Neural crest cell (in vitro differentiated cells): ENCODE measurements at places on chromosomes 16 and 17.
A peak's percentile ranks its signal among the peaks of the same experiment; 100 is the strongest.

DNA sequence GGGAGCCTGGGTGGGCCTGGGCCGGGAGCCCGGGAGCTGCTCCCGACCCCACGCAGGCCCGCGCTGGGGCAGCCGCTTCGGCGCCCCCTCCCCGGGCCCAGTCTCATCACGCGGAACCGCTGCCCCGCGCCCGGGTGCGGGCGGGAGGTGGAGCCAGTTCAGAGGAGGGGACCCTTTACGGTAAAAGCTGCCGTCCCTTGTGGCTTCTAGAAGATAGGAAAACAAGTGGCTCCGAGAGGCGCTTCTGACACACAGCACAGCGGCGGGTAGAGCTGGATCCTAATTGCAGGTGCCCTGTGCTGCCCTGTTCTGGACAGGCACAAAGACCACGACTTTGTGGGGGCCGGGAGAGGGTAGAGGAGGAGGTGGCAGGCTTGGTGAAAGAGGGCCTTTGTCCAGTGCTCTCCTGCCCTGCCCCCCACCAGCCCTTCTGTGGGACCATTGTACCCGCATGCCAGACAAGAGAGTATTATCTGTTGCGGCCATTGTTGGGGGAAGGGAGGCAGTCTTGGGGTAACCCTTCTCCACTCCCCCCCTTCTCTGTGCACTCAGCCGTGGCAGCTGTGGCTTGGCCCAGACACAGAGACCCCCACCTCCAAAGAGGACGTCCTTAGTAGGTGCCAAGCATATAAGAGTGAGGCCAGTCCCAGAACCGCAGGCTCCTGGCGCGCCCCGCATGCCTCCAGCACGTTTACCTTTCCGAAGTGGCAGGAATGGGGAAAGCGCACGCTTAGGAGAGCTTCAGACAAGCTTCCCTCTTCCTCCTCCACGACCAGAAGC lies 736 bp downstream of the CNP start:
- H3K36me3 ChIP-seq = peaks cover 22% of the 10 kb centered on the region
- peak overlapping the region; percentile 96 for H3K27ac ChIP-seq
- peak overlapping the region; percentile 94 for H3K4me3 ChIP-seq

DNA sequence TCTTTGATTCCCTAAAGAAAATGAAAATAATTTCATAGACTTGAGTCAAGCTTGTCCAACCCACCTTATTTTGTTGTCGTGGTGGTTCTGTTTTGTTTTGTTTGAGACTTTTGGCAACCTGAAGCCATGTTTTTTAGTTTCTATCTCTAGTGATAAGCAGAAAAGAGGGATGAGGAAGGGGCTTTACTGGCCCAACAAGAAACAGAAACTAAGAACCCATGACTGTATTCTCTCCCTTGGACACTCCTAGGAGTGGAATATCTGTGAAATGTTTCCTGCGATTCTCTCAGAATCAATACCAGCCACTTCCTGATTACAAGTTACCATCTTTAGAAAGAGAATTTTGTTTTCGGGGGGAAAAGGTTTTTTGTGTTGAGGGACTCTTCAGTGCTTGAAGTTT lies 207.5 kb downstream of the PRKCA start:
- no peak overlapping the region for H3K27ac ChIP-seq
- no peaks in the 10 kb centered on the region for H3K4me1 ChIP-seq
- H3K36me3 ChIP-seq = no peaks in the 10 kb centered on the region
- no peaks in the 10 kb centered on the region for H3K27me3 ChIP-seq
- no peak overlapping the region for H3K4me3 ChIP-seq

- peaks cover 13% of the 10 kb centered on the region for H3K36me3 ChIP-seq
- no peak for DNase-seq
- H3K4me3 ChIP-seq = no peak overlapping the region
- peak overlapping the region; percentile 35 for H3K27ac ChIP-seq
Observed at GRCh38 chr16:1674306-1674705, 3.8 kb upstream of the JPT2 start.

DNA sequence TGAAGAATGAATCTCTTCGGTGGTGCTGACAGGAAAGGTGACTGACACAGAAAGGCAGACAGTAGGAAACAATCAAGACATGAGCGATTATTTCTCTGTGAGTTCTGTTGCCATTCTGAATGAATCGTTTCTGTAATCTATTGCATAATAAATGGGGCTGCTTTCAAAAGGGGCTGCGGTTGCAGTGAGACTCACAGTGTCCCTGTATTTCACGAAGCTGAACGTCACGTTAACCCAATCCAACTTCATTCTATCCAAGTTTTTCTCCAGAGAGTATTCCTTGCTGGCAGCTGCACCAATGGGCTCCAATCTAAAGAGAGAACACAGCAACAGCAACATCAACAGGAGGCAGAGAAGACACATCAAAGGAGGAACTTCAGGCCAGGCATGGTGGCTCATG lies 75.4 kb downstream of the DNAH3 start:
- H3K36me3 ChIP-seq = no peaks in the 10 kb centered on the region
- H3K27me3 ChIP-seq = no peaks in the 10 kb centered on the region
- H3K4me1 ChIP-seq = no peaks in the 10 kb centered on the region
- no peak overlapping the region for H3K4me3 ChIP-seq

- no peaks in the 10 kb centered on the region for H3K36me3 ChIP-seq
- peaks cover 13% of the 10 kb centered on the region for H3K27me3 ChIP-seq
- H3K4me1 ChIP-seq = no peaks in the 10 kb centered on the region
- no peak overlapping the region for H3K4me3 ChIP-seq
Observed at GRCh38 chr16:77043076-77043475, 147.9 kb upstream of the MON1B start.

- peaks cover 44% of the 10 kb centered on the region for H3K27me3 ChIP-seq
- H3K4me1 ChIP-seq = peaks cover 14% of the 10 kb centered on the region
- no peak for DNase-seq
- no peak overlapping the region for H3K27ac ChIP-seq
- no peak overlapping the region for H3K4me3 ChIP-seq
Observed at GRCh38 chr17:50638966-50639713, 4.5 kb downstream of the ABCC3 start.

- no peak for DNase-seq
- peaks cover 4% of the 10 kb centered on the region for H3K36me3 ChIP-seq
- no peak overlapping the region for H3K27ac ChIP-seq
- no peak overlapping the region for H3K4me3 ChIP-seq
Observed at GRCh38 chr17:17191961-17192381, 14.2 kb downstream of the PLD6 start.

DNA sequence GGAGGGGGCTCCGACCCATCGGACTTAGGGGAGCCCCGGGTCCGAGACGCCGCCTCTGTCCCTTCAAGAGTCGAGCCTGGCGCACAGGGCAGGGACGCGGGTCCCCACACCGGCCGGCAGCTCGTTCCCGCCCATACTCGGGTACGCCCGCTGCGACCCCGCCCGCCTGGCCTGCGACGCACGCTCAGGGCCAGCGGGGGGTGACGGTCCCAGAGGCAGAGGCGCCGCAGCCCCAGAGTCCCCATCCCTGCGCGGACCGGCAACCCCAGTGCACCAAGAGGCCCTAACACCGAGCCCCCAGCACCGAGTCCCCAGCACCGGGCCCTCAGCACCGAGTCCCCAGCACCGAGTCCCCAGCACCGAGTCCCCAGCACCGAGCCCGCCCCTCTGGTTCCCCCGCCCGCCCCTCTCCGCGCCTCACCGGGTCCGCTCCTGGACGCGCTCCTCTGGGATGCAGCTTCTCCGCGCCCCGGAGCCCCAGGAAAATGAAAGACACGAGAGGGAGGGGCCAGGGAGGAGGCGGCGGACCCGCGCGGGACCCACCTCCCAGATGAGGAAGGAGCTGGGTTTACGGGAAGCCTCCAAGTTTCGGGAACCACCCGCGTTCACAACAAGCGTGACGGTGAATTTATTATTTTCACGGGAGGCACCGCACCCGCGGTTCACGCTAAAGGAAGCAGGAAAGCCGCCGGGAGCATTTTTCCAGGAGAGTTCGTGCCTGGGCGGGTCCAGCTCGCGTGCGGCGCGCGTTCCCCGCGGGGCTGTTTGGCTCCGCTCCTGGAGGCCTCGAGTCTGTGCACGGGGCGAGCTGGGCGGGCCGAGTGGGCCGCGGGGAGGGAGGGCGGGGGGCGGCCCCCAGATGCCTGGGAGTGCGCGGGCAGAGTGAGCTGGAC lies at the start of gene SECTM1:
Gene SECTM1, minus strand, starts transcription at position 488 of the 893 bp plus-strand sequence. CDS start 6,526 bp downstream, outside the sequence.
- peaks cover 83% of the 10 kb centered on the region for H3K27me3 ChIP-seq
- H3K36me3 ChIP-seq = no peaks in the 10 kb centered on the region
- peak within 1 kb of the TSS; percentile 71 for H3K4me3 ChIP-seq
- no peak for DNase-seq

GRCh38 chr17:60959696-60960095 lies 282.0 kb downstream of the BCAS3 start:
- peaks cover 32% of the 10 kb centered on the region for H3K36me3 ChIP-seq
- H3K27ac ChIP-seq = peak overlapping the region; percentile 40
- no peak overlapping the region for H3K4me3 ChIP-seq
- peaks cover 9% of the 10 kb centered on the region for H3K4me1 ChIP-seq
- H3K27me3 ChIP-seq = no peaks in the 10 kb centered on the region

DNA sequence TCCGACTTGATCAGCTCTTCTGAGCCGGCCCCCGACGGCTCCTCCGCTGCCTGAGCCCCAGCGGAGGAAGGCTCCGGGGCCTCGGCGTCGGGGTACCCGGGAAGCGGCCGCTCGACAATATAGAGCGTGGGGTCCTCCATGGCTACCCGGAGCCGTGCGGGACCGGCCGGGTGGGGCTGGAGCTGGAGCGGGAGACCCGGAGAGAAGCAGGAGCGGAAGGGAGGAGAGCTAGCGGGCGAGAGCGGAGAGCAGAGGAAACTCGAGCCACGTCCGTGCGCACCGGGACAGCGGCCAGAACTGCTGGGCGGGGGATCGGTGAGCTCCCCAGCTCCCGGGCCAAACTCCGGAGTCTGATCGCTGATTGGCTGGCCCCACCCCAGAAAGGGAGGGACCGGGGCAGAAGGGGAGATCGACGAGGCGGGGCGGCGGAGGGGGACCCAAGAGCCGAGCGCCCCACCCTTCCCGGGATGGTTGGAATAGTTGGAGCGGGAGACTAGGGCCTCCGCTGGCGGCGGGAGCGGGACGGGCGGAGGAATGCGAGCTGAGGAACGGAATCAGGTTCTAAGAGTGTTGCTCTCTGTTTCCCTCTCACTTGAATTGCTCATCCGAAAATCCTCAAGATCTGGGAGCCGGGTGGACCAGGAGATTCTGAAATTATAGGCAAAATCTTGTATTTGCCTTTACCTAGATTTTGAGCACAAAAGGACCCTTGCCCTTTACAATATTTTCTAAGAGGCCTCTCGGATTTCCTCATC lies at the start of gene CAVIN1:
Gene CAVIN1, minus strand, starts transcription at position 299 of the 755 bp plus-strand sequence. Its CDS starts 159 bp downstream, at position 140.
- H3K27ac ChIP-seq = no peak within 1 kb of the TSS
- H3K36me3 ChIP-seq = no peaks in the 10 kb centered on the region
- peaks cover 73% of the 10 kb centered on the region for H3K27me3 ChIP-seq

DNA sequence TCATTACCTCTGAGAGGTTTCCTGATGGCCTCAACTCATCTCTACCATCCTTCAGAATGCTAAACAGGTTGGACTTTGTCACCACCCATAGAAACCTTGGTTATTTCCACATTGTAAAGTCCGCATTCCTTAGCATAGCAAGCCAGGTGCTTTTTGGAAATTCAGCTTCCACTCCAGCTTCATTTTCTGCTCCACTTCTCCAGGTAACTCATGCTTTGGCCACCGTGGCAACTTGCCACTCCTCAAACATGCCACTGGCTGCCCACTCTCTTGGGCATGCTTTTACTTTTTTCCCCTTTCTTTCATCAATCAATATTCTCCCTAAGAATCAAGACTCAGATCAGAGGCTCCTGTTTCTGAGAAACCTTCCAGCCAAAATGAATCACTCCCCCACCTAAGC lies 203.3 kb downstream of the CA10 start:
- H3K27ac ChIP-seq = no peak overlapping the region
- H3K36me3 ChIP-seq = no peaks in the 10 kb centered on the region
- peaks cover 4% of the 10 kb centered on the region for H3K4me1 ChIP-seq
- H3K4me3 ChIP-seq = no peak overlapping the region
- no peak for DNase-seq

- DNase-seq = no peak
- no peak overlapping the region for H3K27ac ChIP-seq
- no peaks in the 10 kb centered on the region for H3K27me3 ChIP-seq
- no peaks in the 10 kb centered on the region for H3K36me3 ChIP-seq
Observed at GRCh38 chr17:4152471-4152870, 9.5 kb downstream of the CYB5D2 start.

DNA sequence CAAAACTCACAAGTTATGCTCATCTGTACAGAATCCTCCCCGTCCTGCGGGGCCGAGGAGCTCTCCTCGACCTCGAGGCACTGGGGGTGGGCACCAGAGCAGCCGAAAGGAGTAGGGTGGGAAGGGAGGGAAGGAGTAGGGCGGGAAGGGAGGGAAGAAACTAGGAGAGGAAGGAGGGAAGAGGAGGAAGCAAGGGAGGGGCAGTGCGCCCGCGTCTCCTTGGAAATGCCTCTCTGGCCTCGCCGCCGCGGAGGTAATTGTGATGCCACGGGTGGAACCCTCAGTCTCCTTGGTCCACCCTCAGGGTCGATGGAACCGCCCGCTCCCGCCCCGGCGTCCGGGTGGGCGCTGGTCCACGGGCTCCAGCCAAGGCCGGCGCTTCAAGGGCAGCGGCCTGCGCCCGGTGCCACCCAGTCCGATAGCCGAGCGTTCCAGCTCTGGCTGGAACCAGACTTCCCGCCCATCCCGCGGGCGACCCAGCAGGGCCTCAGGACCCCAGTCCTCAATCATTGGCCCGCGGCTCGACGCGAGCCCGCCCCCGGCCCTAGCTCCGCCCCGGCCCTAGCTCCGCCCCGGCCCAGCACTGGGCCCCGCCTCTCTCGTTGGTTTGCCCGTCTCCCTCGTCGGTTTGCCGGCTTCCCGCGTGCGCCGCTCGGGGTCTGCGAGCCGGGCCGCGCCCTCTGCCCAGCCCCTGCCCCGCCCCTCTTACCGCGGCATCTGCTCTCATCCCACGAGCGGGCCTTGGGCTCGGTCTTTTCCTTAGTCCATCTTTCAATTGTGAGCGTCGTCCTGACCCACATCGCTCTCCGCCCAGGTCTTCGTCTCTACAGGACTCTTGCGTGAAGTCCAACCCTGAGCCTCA lies 596 bp downstream of the PROCA1 start:
- DNase-seq = peak; percentile 96
- H3K4me1 ChIP-seq = peaks cover 38% of the 10 kb centered on the region
- peaks cover 21% of the 10 kb centered on the region for H3K36me3 ChIP-seq
- peak overlapping the region; percentile 96 for H3K4me3 ChIP-seq
- peaks cover 4% of the 10 kb centered on the region for H3K27me3 ChIP-seq

GRCh38 chr16:64013856-64014255 lies 1108.0 kb downstream of the CDH11 start:
- no peak overlapping the region for H3K27ac ChIP-seq
- DNase-seq = no peak
- H3K4me1 ChIP-seq = no peaks in the 10 kb centered on the region
